ENCODE measurements at places on chromosomes 11 and 22.

DNA sequence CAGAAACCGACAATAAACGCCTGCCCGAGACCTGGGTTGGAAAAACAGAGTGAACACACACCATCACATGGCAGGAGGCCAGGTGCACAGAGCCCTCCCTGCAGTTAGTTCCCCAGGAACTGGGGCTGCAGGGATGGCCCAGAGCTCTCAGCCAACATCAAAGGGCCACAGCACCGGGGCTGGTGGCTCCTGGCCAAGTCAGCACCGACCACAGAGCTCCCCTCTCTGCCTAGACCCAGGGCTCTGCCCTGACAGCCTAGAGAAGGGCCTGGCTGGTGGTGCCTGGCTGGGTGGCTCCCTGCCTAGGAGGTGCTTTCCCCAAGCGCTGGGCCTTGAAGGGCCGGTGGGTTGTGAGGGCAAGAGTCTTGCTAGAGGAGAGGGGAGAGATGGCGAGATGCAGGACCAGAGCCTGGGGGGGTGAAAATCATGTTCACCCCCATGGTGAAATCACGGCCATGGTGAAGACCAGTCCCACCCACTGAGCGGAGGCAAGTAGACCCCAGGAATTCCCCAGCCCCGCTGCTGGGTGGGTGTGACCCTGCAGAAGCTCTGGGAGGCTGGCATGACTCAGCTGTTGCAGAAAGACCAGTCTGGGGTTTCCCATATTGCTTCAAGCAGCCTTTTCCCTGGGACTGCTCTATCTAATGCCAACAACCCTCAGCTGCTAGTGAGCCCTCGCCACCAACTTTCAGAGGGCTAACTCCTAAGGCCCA lies 7.2 kb upstream of the BID start:
- no peak for DNase-seq

- DNase-seq: peak; percentile 3
These were observed 39.7 kb upstream of the MMP12 start for GRCh38 chr11:102914238-102915043.

DNA sequence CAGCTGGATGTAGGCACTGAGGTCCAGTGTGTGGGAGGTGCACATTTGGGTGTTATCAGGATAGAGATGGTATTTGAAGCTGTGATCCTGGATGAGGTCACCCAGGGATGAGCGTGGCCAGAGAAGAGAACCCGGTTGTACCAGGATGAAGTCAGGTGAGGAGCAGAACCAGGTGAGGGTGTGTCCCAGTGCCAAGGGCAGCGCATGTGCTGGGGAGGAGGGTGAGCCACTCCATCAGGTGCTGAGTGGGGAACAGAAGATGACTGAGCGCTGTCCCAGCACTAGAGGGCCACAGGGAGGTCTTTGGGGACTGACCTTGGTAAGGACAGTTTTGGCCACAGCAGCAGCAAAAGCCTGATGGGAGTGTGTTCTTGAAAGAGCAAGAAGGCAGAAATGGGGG lies 2.7 kb downstream of the ARL2 start:
- DNase-seq: no peak

DNA sequence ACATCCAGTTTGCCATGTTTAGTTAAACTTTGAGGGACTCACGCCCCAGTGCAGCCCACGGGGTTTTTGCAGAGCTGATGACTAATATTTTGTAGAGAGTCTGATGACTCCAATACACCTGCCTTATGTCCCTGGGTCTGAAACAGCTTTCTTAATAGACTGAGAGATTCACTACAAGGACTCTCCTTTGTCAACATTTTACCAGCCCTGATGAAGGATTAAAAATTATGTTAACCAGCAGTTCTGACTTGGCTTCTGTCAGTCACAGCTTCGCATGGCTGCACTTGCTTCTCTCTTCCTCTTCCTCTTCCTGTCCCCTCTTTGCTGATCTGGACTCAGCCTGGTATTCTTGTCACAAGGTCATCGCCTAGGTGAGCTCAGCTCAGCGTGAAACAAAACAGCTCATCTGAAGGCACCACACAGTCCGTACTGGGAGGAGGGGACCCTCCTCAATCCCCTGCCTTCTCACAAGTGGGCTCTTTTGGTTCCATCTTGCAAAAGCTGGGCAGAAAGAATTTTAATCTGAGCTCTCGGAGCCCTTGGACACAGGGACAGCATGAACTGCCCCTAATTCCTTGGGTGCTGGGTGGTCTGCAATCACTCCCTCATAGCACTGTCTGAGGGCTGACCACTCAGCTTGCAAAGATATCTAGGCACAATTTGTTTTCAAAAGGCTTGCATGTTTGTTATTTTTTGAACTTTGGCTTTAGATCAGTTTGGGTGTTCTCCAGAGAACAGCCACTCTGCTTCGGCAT lies 38.1 kb upstream of the POU2AF1 start:
- no peak for DNase-seq

DNA sequence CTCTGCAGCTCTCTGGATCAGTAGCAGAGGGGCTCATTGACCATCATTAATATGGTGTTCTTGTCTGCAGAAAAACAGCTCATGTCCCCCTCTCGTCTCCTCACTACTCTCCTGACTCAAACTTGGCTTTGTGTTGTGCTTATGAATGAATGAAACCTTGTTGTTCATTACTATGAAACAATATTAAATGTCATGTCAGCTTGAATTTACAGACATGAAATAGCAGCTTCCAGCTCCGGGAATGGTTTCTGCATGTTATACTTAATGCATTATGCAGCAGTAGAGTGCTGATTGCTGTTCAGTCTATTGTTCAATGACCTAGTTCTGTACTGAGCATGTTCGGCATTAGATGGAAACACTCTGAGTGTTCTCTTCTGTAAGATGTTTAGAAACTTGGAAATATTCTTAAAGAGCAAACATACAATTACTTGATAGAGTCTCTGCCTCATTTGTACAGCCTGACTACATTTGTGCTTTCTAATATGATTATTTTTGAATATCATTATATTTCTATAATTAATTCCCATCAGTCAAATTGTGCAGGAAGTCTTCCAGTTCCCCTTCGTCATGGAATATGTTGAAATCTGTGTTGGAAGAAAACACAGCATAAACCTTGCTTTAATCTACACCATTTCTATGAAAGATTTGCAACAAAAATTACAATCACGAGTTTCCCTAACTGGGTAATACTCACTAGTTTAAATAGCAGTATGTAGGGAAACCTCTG lies 340.4 kb downstream of the SOX6 start:
- no peak for DNase-seq

GRCh38 chr11:116357784-116358544 lies 414.8 kb downstream of the BUD13 start:
- DNase-seq: no peak

- no peak for DNase-seq
These were observed 13.1 kb downstream of the CABP7 start for GRCh38 chr22:29732883-29733282.

DNA sequence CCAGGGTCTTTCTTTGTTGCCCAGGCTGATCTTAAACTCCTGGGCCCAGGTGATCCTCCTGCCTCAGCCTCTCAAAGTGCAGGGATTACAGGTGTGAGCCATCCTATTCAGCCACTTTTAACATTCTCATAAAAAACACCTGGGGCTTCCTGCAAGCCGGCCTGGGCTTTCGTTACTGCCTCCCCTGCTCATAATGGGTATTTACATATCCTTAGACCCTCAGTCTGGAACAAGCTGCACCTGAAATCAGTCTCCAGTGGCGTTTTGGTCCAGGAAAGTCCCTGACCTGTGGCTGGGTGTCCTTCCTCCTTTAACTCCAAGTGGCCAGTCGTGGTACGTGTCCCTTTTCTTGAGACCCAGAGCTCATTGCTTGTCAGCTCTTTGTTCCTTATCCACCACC lies 320.7 kb downstream of the TMEM135 start:
- DNase-seq: no peak

DNA sequence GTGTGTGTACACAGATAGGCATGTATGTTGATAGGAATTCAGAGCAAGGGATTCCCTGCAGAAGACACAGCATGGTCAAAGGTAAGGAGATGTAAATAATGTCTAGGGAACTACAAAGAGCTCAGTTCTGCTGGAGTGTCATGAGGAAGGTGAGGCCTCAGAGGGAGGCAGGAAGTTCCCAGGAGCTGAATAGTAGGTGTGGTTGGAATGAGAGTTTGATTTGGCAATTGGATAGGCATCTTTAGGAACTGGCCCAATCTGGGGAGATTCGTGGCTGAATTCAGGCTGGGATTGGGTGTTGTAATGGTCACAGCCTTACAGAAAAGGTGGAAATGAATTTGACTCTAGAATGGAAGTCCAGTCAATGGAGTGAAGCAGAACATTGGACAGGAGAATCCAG lies 123.6 kb upstream of the TIMP3 start:
- DNase-seq: no peak

DNA sequence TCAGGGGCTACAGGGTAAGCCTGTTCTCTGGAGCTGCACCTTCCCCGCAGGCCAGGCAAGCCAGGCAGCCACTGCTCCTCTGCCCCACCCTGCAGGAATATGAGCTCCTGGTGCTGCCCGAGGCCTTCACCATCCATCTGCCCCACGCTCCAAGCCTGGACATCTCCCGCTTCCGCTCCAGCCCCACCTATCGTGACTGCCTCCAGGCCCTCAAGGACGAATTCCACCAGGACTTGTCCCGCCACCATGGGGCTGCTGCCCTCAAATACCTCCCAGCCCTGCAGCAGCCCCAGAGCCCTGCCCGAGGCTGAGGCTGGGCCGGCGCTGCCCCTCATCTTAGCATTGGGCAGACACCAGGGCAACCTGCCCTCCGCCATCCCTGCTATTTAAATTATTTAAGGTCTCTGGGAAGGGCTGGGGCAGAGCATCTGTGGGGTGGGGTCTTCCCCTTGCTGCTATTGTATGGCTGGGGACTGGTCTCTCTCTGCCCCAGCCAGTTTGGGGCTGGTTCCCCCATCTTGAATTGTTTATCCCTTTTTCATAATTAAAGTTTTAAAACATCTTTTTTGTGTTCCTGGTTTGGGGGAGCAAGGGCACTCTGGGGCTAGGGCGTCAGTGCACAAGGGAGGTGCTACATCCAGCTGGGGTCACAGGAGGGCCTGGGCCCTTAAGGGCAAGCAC lies 6.2 kb downstream of the LARGE2 start:
- no peak for DNase-seq

DNA sequence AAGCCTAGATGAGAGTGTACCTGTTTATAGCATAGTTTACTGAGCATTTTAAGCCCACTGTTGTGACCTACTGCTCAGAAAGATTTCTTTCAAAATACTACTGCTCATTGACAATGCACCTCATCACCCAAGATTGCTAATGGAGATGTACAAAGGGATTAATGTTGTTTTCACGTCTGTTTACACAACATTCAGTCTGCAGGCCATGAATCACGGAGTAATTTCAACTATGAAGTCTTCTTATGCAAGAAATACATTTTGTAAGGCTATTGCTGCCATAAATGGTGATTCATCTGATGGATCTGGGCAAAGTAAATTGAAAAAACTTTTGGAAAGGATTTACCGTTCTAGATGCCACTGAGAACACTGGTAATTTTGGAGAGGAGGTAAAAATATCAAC lies 112.9 kb downstream of the KIF18A start:
- no peak for DNase-seq

DNA sequence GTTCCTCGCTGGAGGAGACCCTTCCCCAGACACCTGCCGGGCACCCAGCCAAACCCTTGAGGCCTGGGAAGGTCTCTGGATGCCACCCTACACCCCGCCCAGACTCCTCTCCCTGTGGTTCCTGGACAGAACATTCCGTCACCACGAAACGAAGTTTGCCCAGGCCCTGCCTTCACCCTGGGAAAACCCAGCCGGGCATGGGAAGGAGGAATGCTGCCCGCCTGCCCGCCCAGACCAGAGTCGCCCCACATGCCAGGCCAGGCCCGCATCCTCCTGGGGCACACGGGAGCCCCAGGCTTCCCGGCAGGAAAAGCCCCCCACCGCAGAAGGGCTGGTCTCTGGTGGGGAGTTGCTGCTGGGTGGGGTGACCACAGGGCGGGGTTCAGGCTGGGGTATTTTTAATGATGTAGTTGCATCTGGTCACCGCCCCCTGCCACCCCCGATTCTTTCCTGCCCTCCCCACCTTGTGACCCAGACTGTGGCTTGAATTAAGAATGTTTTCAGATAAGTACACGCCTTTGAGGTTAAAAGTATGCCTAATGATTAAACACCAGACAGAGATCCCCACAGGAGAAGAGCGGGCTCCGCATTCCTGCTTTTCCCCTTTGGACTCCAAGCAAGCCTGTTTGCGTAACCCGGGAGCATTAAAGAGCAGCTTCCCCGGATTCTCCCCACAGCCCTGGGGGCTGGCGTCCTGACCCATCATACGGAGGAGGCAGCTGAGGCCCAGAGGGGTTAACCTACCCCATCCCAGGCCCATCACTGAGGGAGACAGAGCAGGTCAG lies 44.6 kb upstream of the PPARA start:
- no peak for DNase-seq

DNA sequence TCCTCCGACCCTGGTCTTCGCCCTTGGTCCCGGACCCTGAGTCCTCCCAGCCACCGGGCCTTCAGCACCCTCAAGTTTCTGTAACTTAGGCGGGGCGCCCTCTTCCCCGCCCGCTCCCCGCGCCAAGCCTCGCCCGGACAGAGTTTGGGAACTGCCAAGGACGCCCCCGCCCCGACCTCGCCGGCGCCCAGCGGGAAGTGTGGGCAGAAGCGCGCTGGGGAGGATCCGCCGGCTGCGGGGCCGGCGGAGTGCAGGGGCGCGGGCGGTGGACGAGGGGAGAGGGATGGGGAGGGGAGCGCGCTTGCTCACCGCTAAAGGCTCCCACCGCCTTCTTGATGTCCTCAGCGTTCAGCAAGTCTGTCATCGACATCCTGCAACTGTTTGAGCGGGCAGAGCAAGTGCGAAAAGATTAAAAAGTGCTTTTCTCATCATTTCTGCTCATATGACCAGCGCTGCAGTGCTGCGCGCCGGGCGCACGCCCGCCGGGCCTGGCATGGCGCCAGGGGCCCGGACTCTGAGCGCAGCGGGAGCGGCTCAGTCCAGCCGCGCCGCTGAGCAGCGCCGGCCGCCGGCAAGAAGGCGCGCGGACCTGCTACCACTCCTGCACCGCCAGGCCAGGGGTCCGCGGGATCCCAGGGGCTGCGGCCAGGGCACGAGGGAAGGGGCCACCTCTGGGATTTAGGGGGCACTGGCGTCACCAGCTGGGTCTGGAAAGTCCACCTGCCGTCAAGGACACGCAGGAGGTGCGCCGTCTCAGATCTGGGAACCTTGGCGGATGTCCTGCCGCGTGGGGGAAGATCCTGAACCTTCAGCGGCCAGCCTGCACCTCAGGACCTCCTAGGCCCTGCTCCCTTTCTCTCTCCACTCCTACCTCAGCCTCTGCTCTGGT lies at the start of gene PVALB:
PVALB (minus strand) TSS at position 400 of the 889 bp plus-strand sequence; CDS start at position 370, 30 bp downstream.
- no peak for DNase-seq

- DNase-seq: no peak
These were observed 810.0 kb downstream of the BRD1 start for GRCh38 chr22:49017482-49018329.

GRCh38 chr22:45731041-45731797 lies 59.6 kb downstream of the ATXN10 start:
- no peak for DNase-seq

DNA sequence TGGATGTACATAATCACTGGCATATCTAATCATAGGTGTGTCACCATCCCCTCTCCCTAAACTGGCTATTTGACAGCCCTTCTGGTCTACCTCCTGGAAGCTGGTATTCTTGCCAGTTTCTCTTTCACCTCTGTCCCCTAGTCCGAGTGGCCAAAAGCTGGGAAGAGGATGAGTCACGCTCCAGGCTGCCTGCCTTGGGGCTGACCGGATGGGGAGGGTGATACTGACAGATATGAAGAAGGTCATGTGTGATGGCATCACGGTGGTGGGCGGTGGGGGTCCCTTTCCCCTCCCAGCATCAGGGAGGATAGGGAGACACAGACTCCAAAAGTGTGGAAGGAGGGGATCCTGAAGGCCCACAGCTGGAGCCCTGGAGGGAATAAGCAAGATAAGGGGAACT lies 4.8 kb downstream of the OAF start:
- DNase-seq: no peak

Data from hippocampal formation (tissue), 2 donors.